ENCODE measurements at places on chromosomes 7 and 10.

GRCh38 chr7:139044813-139045794 is 9.3 kb upstream of the ZC3HAV1L start:
- no peak for DNase-seq

DNA sequence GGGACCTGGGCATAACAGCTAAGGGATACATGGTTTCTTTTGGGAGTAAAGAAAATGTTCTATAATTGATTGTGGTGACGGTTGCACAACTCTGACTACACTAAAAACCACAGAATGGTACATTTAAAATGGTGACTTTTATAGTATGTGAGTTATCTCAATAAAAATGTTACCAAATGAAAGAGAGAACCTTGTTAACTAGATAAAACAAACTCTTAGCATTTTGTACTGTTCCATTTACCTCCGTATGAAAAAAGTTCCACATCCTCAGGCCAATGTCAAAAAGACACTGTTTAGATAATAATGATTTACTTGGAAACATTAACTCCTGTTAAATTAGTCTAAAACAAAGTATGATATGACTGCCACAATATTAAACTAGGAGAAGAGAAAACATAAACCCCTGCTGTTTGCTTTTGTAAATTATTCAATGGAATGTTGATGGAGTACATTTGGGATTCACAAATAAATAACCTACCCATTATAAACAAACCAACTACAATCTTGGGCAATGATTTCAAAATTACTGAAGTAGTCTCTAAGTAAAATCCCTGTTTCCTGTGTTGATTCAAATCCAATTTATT is 60.7 kb downstream of the SMURF1 start:
- DNase-seq = no peak

DNA sequence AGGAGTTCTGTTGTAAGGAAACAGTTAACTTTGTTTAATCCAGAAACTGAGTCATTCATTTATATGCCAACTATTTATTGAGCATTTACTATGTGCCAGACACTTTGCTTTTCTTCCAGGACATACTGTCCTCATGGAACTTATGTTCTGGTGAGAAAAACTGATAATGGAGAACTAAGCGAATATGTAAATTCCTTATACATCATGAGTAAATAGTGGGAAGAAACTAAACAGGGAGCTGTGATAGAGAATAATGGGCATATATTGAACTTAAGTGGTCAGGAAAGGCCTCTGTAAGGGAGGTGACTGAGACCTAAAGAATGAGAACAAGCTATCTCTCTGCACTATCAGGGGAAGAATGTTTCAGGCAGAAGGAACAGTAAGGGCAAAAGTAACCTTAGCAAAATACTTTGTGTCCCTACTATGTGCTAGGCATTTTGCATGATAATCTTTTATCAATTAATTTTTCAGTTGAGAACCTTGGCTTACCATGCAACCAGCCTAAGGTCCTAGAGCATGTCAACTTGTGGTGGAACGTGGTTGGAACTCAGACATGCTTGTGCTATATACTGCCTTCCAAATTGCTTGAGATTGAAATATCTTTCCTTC is 45.4 kb downstream of the ST7 start:
- DNase-seq = no peak

DNA sequence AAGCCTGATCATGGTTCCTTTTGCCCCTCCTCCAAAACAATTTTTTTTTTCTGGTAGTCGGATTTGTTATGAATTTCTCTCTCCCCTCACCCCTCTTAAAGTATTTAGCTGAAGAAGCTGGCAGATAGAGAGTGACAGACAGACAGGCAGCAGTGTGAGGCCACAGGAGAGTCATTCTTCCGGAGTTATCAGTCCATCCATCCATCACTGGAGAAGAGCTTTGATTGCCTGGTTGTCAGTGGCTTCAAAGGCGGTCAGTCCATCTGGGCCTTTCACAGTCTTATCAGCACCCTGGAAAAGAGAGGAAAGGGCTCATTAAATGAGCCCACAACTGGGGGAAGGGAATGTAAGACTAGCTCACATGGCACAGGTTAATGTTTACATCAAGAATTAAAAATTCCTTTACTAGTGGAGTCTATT is 47.4 kb downstream of the MTPN start:
- no peak for DNase-seq

- no peak for DNase-seq
Measured at GRCh38 chr10:130575756-130576285, 439.6 kb downstream of the GLRX3 start.

- no peak for DNase-seq
Measured at GRCh38 chr7:129385116-129385515, 49.1 kb upstream of the STRIP2 start.
